ENCODE measurements at places on chromosomes 1 and 21.

DNA sequence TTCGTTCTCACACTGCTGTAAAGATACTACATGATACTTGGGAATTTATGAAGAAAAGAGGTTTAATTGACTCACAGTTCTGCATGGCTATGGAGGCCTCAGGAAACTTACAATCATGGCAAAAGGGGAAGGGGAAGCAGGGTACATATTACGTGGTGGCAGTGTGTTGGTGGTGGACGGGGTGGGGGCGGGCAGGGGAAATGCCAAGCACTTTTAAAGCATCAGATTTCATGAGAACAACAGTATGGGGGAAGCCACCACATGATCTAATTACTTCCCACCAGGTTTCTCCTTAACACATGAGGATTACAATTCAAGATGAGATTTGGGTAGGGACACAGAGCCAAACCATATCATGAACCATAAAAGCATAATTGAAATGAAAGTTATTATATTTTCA is 88.5 kb downstream of the UBE2U start:
- no peak for DNase-seq

DNA sequence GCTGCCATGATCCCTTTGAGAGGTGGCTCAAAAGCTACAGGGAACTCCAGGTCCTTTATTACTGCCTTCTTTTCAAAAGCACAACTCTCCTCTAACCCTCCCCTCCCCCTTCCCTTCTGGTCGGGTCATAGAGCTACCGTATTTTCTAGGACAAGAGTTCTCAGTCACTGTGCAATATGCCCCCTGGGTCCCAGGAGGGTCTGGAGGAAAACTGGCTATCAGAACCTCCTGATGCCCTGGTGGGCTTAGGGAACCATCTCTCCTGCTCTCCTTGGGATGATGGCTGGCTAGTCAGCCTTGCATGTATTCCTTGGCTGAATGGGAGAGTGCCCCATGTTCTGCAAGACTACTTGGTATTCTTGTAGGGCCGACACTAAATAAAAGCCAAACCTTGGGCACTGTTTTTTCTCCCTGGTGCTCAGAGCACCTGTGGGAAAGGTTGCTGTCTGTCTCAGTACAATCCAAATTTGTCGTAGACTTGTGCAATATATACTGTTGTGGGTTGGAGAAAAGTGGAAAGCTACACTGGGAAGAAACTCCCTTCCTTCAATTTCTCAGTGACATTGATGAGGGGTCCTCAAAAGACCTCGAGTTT is 3.1 kb downstream of the BTG2 start:
- DNase-seq = no peak

DNA sequence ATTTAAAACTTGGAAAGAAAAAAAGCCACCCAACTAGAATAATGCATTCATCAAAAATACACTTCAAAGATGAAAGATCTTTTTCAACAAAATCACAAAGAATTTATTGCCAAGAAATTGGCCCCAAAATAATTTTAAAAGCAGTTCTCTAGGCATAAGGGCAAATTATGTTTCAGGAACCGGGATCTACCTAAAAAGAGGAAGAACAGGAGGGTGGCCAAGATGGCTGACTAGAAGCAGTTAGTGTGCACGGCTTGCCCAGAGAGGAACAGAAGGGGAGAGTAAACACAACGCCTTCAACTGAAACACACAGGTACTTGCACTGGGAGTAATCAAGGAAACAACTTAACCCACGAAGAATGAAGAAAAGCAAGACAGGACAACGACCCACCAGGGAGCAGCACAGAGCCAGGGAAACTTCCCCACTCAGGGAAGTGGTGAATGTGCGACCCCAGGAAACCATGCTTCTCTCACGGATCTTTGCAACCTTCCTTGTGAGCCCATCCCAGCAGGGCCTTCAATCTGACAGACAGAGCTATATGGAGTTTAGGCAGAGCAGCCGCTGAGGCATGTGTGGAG is 46.1 kb downstream of the ACKR1 start:
- no peak for DNase-seq

GRCh38 chr1:81174811-81175476 is 625.8 kb upstream of the ADGRL2 start:
- DNase-seq = no peak

Measured in activated naive CD4-positive, alpha-beta T cell treated with anti-CD3 and anti-CD28 coated beads, Interleukin-2, amount 10 ng/mL, durations not matched to agents 7 days and 5 days (primary cell).